ENCODE measurements at places on chromosomes 3 and 15.

DNA sequence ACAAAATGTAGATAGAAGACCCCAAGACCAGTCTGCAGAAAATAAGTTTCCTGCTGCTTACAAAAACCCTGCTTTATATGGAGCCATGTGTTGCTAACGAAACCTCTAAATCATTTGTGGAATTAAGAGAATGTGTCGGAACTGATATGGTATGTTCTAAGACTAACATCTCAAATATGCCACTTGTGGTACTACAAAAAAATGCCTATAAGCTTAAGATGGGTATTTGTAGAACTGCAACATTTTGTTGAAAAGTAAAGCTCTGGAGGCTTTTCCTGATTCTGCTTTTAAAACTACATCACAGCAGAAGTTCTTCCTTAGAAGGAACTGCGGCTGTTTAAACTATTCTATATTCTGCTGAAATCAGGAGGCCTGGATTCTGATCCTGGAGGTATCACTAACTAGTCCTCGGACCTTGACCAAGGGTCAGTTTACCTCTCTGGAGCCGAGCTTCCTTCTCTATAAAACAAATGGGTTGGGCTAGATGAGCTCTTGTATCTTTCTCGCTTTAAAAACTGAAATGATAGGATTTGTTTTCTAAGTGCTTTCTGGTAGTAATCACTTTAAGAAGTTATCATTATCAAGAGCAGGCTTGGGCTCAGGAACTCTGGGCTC lies 74.9 kb downstream of the RAD18 start:
- no peak for DNase-seq

DNA sequence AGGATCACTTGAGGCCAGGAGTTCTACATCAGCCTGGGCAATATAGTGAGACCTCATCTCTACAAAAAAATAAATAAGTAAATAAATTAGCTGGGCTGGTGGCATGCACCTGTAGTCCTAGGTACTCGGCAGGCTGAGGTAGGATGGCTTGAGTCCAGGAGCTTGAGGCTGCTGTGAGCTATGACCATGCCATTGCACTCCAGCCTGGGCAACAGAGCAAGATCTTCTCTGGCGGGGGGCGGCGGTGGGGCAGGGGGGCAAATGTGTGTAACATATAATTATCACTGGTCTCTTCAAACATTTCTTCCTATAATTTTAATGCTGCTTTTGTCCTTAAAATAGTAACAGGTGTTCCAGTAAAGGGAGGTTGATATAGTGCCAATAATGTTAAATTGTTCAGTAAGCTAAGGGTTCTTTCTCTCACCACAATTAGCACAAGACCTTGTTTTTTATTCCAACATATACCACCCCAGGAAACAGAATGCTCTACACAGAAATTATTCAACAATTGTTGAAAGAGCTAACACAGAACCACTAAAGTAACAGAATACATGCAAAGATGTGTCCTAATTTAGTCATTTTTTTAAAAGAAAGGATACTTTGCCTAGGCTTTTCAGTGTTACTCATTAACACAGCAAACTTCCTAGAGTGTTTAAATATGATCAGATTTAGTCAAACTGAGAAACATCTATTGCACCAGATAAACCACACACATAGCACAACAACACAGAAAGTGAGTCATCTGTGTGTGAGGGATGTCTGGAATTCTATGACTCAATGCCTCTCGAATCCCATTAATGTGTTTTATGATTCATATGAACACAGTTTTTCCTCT lies 29.1 kb downstream of the ANKRD28 start:
- peak; percentile 10 for DNase-seq

DNA sequence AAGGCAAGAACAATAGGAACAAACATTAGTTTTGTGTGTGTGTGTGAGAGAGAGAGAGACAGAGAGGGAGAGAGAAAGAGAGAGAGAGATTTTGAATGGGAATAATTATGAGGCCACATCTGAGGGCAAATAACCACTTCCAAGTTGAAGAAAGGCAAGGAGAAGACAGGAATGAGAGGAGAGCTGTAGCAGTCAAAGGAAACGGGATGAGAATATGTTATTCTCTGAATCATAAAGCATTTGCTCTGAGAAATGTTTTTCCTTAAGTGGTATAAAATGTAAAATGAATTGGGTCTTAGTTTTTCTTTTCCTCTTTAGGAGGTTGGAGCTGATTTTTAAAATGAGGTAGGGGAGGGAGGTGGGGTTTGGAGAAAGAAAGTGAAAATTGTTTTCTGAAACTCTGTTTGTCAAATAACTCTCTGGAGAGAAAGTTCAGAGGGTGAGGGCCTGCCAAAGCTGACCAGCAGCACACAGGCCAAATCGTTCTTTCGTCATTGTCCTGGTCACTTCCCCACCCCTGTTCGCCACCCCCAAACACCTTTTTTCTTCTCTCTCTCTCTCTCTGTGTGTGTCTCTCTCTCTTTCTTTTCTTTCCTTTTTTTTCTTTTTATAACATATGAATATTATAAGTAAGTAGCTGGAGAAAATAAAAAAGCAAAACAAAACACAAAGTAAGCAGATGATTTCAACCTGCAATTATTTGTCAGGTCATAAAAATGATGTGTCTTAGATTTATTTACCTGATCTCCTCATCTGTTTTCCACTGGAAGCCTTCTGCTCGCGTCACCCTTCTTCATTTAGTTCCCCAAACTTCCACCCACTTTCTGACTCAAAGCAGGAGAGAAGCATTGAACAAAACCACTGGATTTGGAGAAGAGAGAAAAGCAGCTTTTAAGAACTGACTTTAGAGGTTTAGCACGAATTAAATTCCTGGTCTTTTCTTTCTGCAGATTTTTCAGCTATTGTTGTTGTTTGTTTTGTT lies 110.6 kb downstream of the LPP start:
- DNase-seq = no peak

DNA sequence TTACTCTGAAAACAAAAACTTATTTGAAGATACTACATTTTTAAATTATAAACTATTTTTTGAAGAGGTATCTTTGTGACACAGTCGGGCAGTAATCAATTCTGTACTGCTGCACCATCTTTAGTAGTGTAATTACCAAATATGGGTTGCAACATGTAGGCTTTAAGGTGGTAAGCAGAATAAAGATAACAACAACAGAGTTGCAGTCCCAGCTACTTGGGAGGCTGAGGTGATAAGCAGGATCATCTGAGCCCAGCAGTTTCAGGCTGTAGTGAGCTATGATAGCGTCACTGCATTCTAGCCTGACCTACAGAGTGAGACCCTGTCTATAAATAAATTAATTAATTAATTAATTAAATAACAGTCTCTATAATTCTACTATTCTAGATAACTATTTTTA lies 6.0 kb downstream of the PLOD2 start:
- no peak for DNase-seq

DNA sequence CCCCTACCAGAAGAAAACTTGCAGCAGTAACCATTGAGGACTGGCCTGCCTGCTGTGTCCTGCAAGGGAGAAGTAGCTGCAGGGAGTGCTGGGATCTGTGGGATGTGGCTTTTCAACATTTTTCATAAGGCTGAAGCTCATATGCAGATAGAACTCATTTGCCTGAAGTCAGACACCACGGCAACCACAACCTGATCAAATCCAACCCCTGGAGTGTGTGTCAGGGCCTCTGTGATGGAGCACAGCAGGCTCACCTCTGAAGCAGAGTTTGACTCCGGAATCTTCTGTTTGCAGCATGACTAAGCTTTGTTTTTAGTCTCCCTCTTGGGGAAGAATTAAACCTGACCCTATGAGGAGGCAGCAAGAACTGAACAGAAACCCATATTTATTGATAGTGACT lies 508.7 kb downstream of the AGBL1 start:
- DNase-seq = no peak

DNA sequence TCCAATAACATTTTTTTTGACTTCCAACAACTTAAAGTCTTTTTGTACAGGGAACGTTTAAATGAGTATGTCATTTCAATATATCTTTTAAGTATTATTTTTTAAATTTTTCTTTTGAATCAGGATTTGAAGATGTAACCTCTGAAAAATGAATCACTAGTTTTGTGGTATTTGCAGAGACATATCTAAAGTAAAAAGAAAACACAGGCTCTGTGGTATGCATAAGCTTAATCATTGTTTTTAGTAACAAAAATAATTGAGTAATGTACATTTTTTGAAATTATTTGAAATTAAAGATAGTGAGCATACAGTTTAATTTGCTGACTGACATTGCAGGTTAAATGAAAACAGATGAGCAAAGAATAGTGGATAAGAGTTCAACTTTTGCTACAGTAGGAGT lies 531.3 kb downstream of the ROBO1 start:
- DNase-seq = no peak

GRCh38 chr3:116253511-116253910 lies 191.8 kb downstream of the LSAMP start:
- DNase-seq = no peak

DNA sequence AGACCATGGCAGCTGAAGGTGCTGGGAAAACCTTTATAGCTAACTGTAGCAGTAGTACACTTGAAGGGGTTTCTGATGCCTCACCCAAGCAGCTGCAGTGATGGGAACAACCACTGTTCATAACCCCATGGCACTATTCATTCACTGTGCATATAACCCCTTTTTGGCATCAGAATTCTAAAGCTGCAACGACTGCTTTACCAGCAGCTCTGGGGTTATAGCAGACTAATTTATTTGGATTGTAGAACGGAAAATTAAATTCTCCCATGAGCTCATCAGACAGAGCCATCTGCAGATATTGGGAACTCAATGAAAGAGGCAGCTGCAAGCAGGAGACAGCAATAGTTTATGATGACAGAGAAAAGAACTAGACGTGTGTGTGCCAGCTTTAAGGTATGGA lies 28.6 kb downstream of the TFDP2 start:
- no peak for DNase-seq

- DNase-seq = no peak
These were observed 643 bp downstream of the CDAN1 start for GRCh38 chr15:42736178-42736792.

- no peak for DNase-seq
These were observed 21.9 kb downstream of the HCN4 start for GRCh38 chr15:73346735-73347312.

DNA sequence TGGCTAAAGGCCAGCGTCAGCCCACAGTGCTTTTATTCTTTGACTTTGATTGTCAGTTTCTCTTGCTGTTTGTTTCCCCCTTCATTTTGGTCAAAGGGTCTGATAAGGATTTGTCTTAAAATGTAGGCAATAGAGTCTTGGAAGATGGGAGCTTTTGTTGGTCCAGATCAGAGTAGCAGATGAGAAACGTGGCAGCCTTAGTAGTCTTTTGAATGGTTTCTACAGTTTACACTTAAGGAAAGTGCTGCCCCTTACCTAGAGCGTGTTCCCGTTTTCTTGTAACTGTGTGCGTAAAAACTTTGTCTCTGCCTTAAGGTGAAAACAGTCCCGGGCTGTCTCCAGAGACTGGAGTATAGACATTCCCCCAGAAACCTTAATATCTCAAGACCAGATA lies 630 bp downstream of the LXN start:
- no peak for DNase-seq

DNA sequence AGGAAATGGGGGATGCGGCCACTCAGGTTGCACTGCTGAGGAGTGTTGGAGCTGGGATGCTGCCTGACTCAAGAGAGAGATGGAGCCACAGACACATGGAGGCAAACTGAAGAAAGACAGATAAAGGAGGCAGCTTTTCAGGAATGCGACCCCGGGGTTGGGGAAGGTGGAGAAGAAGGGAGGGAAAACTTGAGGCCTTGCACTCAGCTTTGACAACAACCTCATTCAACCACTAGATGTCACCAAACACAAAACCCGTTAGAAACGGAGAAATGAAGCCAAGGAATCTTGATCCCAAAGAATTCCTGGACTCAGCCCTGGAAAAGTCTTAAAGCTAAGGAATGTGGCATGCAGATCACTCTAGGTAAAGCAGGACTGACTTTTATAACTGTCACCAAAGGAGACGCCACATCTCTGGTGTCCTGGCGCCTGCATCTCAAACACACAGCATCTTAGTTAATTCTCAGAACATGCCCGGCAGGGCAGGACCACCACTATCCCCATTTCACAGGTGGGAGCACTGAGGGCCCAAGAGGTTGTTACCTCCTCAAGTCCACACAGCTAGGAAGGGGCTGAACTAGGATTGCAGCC lies 59.6 kb upstream of the LMCD1 start:
- peak; percentile 6 for DNase-seq

DNA sequence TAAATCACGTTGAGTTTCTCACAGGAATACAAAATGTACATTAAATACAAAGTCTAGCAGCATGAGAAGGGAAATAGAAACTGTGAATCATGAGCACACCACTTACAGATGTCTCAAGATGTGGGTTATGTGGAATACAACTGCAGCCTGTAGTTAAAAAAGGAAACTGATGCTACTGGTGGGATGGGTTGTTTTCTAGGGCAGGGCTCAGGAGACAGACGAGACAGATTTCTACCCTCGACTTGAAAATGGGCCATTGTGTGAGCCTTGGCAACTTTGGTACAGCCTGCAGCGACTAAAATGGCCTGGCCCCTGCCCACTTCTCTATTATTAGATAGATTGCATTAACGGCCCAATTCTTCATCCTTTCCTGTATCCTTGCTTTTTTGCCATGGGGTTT lies 293.1 kb downstream of the SUCLG2 start:
- no peak for DNase-seq

GRCh38 chr15:33720952-33721351 lies 247.3 kb upstream of the CHRM5 start:
- DNase-seq = no peak

DNA sequence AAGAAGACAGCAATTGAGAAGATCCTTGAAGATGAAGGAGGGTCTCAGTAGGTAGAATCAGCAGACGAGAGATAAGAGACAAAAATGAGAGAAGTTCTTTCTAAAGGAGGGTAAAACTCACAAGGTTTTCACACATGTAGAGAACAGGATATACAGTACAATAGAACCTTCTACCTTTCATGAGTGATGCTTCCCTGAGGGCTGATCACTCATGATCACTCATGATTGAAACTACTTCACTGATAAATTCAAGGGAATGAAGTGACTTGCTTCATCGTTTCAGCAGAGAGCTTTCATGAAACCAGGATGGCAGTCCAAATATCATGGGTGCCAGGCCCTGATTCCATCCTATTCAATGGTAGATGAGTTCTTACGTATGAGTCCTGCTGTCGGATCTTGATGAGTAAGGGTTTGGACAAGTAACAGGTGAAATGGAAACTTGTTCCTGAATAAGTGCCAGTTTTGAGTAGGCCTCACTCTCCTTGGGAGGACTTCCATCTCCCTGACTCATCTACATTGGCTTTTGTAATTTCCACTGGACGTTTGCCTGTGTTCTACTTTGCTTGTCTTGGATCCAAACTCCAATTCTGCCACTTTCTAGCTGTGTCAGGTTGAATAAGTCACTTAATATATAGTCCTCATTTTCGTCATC lies 9.6 kb upstream of the CLDN16 start:
- DNase-seq = no peak

DNA sequence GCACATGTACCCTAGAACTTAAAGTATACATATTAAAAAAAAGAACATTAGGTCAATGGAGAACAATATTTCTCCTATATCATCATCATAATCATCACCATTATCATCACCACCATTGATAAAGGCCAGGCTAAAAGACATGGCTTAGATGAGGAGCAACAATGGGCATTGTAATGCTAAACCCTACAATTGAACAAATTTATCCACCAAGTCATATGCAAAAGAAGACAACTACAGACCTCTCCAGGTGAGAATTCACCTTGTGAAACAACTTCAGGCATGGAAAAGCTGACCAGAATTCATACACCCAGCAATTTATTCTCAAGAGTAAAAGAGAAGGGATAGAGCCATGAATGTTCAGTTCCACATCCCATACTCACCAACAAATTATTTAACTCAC lies 46.3 kb upstream of the BBX start:
- DNase-seq = no peak

GRCh38 chr15:81297147-81297572 lies 26.8 kb downstream of the STARD5 start:
- no peak for DNase-seq

- no peak for DNase-seq
These were observed 40.3 kb downstream of the SLC6A20 start for GRCh38 chr3:45756055-45756454.
